ENCODE measurements at places on chromosomes 2 and 18.
A peak's percentile ranks its signal among the peaks of the same experiment; 100 is the strongest.

- no peak for DNase-seq
These were observed 56.6 kb upstream of the AGPS start for GRCh38 chr2:177335917-177336450.

DNA sequence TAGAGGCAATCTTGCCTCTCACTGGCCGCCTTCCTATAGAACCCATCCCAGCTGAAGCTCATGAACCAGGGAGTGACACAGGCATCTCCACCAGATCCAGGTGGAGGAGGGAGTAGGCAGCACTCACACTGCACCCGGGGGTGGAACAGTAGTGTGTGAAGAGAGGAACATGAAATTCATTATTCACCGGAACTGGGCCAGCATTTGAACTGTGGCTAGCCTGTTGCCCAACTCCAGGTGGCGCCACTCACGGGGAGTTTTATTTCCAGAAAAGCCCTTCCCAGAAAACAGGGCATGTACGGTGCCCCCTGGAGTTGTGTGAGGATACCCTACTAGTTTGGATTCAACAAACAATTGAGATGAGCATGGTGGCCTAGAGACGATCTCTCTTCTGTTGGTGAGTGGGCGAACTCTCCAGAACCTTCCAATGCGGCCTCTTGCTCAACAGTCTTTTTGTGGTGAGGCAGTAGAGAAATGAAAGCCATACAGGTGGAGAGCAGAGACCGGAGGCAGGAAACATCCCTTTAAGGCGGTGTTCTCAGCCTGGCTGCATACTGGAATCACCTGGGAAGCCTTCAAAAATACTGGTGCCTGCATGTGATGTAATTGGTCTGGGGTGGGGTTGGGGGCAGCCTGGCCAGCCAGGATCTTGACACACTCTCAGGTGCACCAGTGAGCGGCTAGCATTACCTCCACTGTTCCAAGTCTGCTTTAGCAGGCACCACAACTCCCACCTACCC lies 73.5 kb upstream of the NEDD4L start:
- DNase-seq: no peak

GRCh38 chr18:73768043-73768442 lies 379.6 kb downstream of the FBXO15 start:
- no peak for DNase-seq

GRCh38 chr18:63590373-63590772 lies 3.2 kb downstream of the SERPINB13 start:
- no peak for DNase-seq

DNA sequence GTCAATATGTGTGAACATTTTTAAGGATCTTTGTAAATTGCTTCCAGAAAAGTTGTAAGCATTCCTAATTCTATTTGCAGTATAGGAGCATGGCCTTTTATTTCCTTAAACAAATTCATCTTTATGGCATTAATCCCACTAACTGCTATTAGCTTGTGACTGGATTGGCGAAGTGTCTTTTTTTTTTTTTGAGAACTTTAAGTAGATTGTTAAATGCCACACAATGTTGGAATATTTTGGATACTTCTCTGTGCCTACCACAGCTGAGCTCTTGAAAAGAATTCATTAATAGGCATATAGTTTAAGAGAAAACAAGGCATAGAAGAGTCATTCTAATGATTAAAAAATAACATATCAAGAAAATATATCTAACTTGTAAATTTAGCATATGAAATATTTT lies 129.7 kb downstream of the LAMA3 start:
- no peak for DNase-seq

GRCh38 chr2:217366966-217367365 lies 507.1 kb upstream of the TNP1 start:
- no peak for DNase-seq

GRCh38 chr2:207987025-207987716 lies 38.2 kb downstream of the PLEKHM3 start:
- DNase-seq: no peak

DNA sequence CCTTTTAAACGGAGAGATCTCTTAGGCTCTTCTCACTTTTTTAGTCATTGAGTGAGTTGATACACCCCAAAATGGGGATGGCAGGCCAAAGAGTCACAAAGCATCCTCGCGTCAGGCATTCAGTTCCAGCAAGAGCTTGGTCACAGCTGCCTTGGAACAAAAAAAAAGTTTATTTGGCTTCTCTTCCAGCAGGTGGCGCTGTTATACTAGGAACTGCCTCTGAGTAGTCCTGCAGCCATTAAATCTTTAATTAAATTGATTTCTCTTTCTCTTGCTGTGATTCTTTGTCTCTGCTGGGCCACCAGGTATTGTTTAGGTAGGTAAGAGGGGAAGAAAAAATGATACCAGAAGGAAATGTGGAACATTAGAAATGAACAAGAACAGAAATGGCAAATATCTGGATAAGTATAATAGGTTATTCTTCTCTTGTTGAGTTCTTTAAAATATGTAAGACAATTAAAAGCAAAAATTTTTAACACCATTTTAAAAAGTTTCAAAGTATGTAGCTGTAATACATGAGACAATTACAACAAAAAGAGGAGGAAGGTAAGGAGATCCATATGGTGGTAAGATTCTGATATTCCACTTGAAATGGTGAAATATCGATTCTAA lies 175.1 kb downstream of the GALNT1 start:
- DNase-seq: no peak

GRCh38 chr18:13657974-13658373 lies 68.4 kb downstream of the FAM210A start:
- no peak for DNase-seq

GRCh38 chr18:35387152-35387571 lies 10.0 kb upstream of the ZNF396 start:
- DNase-seq: no peak

DNA sequence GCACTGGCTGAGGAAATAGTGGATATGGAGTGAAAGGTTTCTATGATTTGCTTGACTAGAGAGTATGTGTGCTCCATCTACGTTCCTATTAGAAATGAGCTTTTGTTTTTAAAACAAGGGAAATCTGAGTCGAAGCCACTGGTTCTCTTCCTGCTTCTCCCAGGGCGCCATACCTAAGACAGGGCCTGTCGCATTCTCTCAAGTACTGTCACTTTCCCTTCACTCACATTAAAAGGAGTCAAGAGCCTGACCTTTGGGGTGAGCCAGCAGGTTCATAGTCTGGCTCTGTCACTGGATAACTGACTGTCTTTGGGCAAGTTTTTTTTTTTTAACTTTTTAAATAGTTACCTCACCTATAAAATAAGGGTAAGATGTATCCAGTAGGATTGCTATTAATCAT lies 121.0 kb downstream of the MAP3K20 start:
- no peak for DNase-seq

- no peak for DNase-seq
These were observed 8.6 kb downstream of the VRK2 start for GRCh38 chr2:58055033-58055786.

DNA sequence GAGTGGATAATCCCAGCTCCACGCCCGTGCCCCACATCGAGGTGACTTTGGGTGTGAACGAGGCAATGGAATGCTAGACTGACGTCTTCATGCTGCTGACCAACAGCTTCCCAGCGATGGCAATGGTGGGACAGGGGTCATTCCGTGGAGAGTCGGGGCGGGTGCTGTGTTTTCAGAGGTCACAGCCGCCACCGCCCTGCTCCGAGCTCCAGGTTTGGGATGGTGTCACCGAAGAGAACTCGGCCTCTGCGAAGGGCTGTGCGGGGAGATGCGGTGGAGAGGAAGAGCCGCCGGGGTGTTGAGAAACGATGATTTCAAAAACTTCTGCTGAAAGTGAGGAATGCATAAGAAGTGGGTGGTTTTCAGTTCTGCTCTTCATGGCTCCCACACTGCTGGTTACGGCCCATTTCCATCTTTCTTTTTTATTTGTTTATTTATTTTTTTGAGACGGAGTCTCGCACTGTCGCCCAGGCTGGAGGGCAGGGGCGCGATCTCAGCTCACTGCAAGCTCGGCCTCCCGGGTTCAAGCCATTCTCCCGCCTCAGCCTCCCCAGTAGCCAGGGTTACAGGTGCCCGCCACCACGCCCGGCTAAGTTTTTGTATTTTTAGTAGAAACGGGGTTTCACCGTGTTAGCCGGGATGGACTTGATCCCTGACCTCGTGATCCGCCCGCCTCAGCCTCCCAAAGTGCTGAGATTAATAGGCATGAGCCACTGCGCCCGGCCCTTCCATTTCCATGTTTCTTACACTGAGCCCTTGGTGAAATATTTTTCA lies 142.6 kb downstream of the RTP5 start:
- DNase-seq: peak; percentile 75

DNA sequence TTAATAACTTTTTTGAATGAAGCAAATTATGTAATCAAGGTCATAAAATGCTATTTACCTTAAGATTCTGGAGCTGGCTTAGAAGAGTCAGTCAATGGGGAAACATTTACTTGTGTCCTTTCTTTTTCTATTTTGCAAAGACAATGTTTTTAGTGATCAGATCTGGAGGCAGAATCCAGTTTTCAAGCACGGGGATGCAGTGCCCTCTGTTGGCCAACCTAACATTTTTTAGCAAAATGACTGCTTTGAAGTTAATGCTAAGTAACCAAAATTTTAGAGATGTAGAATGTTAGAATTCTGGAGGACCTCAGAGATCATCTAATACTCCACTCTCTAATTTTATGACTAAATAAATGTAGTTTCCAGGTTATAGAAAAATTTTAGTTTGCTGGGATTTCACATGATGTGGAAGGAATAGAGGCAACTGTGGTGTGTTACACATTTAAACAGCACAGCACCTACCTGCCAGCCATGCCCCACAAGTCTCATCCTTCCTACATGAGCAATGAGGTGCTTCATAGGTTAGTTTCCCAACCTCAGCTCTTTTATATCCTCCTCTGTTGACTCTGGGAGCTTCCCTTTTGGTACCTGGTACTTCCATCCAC lies 23.6 kb upstream of the SLC9A4 start:
- no peak for DNase-seq

DNA sequence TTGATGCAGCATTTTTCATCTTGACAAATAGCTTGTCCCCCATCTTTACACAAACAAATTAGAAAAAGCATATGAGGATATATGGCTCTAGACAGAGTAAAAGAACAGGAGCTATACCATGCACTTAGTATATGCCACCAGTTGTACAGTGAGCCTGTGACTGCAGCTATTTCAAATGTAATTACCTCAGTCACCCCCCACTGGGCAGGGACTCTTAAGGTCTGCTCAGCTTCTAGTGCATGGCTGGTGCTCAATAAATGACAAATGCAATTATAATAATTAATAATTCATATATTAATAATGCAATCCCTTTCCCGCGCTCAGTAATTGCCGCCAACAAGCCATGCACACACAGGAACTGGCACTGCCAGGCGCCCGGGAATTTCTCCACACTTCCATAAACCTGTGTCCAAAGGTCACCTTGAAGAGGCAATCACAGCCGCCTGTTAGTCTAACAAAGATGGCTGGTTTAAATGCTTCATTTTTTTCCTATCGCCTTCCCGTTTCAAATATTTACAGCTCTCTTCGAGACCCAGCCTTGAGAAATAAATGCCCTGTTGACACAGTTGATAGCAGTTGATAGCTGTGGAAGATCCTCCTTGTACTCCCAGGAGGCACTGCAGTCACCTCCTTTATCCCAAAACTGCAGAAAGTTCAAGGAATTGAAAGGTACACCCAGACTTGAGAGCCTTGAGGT lies 156.6 kb downstream of the INO80D start:
- no peak for DNase-seq

DNA sequence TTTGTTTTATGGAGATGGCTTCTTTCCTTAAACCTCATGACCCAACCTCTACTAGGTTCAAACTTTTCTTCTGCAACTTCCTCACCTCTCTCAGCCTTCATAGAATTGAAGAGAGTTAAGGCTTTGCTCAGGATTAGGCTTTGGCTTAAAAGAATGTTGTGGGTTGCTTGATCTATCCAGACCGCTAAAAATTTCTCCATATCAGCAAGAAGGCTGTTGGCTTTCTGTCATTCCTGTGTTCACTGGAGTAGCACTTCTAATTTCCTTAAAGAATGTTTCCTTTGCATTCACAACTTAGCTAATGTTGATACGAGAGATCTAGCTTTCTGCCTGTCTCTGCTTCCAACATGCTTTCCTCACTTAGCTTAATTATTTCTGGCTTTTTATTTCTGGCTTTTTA lies 58.1 kb upstream of the KYNU start:
- DNase-seq: no peak

DNA sequence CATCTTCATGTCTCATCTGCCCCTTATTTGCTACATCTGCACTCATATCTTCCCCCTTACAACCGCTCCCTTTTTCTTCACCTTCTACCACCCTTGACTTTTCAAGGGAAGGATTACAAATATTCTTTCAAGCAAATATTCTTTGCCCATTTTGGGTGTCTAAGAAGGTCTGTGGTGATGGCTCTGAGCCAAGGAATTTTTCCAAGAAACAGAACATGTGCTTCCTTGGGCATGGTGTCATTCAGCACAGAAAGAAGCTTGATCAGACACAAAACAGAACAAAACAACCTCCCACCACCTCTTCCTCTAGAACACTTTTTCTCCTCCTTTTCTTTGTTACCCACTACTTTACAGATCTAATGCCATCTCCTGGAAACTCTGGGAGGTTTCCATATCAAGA lies 313.7 kb downstream of the SATB2 start:
- DNase-seq: no peak

- no peak for DNase-seq
These were observed 103.9 kb upstream of the ACVR1C start for GRCh38 chr2:157732596-157732995.

GRCh38 chr2:18238209-18238608 lies 322.2 kb downstream of the RDH14 start:
- DNase-seq: no peak

- no peak for DNase-seq
These were observed 16.4 kb upstream of the CYP1B1 start for GRCh38 chr2:38092196-38092902.

GRCh38 chr2:134341476-134341875 lies 87.6 kb downstream of the MGAT5 start:
- DNase-seq: no peak

DNA sequence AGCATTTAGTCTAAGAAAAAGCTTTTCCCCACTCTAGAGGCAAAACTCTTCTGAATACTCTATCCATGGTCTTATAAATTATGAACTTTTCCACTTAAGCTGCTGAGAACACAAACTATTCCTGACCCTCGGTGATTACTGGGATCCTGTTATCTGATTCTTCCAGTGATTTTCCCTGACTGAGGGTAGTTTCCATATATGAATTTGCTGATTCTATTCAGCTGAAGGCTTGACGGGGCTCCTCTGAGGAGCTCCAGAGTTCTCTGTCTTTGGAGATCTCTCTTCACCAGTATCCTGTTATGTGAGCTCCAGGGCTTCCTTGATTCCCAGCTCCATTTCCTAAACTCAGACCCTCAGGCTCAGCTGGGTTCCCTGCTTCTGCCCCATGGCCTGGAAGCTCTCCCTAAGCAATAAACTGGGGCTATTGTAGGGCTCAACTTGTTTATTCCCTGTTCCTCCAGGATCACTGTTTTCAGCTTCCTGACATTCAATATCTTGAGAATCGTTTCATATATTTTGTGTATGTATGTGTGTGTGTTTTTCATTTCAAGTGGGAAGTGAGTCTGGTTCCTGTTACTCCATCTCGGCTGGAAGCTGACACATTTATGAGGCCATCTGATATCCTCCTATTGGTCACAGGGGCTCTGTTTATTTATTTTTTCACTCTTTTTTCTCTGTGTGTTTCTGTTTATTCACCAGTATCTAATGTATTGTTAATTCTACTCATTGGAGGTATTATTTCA lies 78.2 kb downstream of the ARHGAP28 start:
- no peak for DNase-seq

GRCh38 chr2:43333101-43333655 lies 106.8 kb upstream of the ZFP36L2 start:
- DNase-seq: no peak

- peak; percentile 89 for DNase-seq
These were observed 81.1 kb downstream of the RTP5 start for GRCh38 chr2:241950413-241951315.

- no peak for DNase-seq
These were observed 272.1 kb upstream of the DOK6 start for GRCh38 chr18:69128566-69128965.

Data from mesenteric fat pad (tissue), 1 donor.